Activated CD8-positive, alpha-beta T cell treated with anti-CD3 and anti-CD28 coated beads for 36 hours (primary cell): ENCODE measurements at places on chromosomes 3 and 15. TPM values are rescaled to one million over a fixed set of nuclear protein-coding genes. Genes with fewer than 3 reads are reported as not detected.

The GXYLT2 gene
- total RNA-seq: 0.92 TPM

GRCh38 chr3:129653019-129653418, 46.5 kb upstream of the PLXND1 start:
- DNase-seq: no peak

- no peak for DNase-seq
Observed at GRCh38 chr15:57895291-57895690, 170.2 kb downstream of the ALDH1A2 start.

DNA sequence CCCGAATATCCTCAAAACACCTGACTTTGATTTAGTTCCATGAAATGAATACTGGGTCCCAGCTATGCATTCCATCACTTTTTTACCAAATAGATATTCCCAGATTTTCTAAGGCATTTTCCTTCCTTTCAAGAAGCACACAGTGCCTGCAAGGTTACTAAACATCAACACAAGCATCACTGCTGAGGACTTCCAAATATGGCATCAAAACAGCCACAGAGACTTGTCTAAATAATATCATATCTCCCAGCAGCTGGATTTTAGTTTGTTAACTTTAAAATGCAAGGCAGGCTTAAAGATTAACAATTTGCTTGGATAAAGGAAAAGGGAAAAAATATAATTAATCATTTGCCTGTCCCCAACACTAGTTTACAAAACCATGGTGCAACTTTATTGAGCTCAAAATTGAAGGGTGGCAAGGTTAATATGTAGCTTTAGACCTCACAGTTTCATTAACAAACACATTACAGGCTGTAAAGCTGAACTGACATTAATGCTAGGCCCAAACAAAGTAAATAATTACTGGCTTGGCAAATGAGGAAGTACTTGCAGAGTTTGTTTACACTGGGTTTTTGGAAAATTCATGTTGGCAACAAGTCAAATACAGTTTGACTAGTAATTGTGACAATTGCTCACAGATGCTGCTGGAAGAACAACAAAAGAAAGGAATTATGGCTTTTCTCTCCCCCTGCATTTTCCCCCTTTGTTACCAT, 401.7 kb upstream of the CDIN1 start:
- no peak for DNase-seq

- no peak for DNase-seq
Observed at GRCh38 chr3:49942651-49943050, 2.7 kb downstream of the RBM6 start.

GRCh38 chr3:99176169-99176964, 274.9 kb upstream of the DCBLD2 start:
- DNase-seq: no peak
